ENCODE measurements at places on chromosomes 7 and 10.

GRCh38 chr7:23915236-23915635 is 205.2 kb downstream of the STK31 start:
- no peak for DNase-seq

DNA sequence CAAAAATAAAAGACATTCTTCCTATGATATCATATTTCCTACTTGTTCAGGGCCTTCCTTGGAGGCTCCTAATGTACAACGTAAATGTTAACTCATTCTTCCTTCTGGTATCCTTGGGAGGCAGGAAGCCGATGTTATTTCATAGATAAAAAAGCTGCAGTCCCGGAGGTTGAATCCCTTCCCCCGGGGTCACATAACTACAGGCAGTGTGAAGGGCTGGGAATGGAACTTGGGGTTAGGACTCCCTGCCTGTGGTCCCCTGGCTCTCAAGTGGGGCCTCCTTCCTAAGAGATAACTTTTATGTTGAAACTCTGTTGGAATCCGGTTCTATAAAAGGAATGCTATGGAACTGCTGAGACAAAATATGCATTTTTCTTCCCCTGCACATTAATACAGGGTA is 14.9 kb upstream of the CCDC3 start:
- DNase-seq = no peak

GRCh38 chr10:29811751-29812427 is 177.1 kb upstream of the SVIL start:
- DNase-seq = no peak

DNA sequence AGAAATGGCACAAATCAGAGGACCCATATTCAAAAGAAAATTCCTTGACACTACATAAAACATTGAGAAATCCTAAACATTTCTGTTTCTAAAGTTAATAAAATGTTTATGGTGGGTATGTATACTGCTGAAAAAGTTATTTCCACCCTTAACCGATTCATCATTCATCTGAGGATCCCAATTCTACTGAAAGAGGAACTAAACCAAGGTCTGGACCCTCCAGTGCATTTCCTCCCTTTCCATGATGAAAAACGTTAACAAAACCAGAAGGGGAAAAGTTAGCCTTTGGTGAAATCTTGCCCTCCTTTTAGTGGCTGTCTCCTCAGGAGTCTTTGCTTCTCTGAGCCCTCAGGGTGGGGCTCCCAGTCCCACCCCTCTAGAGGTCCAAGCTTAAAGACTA is 144.5 kb upstream of the ASAH2 start:
- DNase-seq = no peak

GRCh38 chr10:47376522-47377220 is 7.4 kb downstream of the ZNF488 start:
- DNase-seq = no peak

DNA sequence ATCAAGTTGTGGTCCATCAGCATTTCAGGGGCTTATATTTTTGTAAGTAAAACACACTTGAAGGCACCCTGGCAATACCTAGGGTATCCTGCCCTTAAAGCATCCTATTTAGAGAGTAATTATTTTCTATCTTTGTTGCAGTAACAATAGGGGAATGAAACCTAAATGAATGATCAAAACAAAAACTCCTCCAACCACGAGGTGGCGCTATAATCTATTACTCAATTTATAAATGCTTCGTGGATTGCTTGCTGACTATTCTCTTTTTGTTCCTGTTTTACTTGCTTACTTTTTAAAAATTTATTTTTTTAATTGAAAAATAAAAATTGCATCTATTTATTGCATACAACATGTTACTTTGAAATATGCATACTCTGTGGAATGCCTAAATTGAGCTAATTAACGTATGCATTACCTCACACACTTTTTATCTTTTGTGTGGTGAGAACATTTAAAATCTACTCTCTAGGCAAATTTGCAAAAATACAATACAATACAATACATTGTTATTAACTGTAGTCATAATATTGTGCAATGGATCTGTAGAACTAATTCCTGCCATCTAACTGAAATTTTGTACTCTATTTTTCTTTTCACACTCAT is 147.7 kb upstream of the BMPER start:
- DNase-seq = peak; percentile 23

DNA sequence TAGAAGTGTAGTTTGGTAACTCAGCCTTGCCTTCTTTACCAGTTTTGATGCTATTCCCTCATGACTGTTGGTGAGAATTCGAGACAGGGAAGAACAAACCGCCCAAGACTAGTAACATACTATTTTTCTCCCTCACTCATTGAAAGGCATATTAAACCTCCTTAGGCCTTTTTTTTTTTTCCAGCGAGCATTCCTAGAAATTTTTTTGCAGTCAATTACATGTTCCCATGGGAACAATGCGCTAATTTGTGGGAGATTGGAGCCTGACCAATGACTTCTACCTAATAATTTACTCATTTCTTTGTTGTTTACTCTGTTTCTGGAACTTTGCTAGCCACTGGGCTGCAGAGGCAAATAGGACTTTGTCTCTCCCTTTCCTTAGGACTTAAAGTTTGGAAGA is 6.0 kb downstream of the VPS50 start:
- DNase-seq = no peak

GRCh38 chr10:652233-652632 is 37.2 kb downstream of the DIP2C start:
- DNase-seq = no peak

DNA sequence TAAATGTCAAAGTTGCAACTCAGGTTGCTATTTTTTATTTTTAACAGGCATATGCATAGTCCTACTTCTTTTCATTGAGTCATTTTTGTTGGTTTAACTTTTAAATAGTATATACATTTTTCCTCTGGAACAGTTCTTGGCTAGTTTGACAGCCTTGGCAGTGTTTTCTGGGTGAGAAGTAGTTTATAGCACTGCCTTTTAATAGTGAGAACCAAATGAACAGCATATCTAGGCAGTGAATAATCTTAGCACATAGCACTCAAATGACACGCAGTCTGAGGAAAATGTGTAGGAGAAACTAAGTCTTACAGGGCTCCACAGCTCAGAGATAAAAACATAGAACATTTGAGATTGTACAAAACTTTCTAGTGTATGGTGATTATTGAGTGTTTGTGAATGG is 265.5 kb upstream of the POT1 start:
- DNase-seq = no peak

DNA sequence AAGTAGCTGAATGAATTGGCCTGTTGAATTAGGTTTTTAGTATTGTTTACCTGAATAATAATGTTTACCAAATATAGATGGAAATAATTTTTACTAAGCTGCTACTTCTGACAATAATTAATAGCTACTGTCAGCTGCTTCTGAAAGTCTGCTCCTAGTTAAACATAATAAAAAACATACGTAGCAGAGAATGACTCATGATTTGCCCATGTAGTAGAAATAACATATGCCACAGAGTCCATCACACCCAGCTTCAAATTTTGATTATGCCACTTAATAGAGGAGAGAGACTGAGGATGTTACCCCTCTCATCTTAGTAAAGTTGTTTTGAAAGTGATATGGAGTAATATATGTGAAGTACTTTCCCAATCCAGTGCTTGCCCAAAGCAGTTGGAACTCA is 57.6 kb upstream of the MDFIC start:
- DNase-seq = no peak

- no peak for DNase-seq
These were observed 35.8 kb downstream of the DNAJB6 start for GRCh38 chr7:157372300-157373232.

DNA sequence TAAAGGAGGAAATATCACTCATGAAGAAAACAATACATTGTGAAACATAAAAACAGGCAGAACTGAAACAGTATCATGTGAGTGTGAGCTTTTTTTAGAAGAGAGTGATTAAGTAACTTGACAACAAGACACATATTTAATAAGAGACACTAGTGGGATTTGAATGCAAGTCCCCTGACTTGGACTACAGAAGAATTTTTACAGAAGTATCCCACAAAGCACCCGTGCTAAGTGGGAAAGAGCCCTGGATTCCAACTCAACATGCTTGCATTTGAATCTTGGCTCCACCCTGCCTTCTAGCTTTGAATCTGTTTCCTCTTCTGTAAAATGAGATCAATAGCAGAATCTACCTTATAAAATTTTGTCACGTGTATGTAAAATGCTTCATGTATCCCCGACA is 166.2 kb downstream of the ZNF365 start:
- DNase-seq = peak; percentile 89

DNA sequence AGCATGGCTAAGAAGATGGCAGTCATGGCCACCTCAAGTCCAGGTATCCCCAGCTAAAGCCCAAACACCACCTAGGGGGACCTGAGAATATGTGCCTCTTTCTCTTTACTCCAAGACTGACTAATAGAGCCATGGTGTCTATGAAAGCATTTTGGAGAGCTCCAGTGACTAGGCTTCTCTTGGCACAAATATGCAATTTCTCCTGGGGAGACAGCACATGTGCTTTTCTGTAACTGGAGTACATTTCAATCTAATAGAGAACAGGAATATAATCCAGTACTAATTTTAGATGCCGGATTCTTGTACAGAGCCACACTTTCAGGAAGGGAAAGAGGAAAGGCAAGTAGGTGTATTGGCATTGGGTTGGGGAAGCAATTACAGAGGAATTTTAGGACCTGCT is 260.1 kb downstream of the BMPER start:
- no peak for DNase-seq

DNA sequence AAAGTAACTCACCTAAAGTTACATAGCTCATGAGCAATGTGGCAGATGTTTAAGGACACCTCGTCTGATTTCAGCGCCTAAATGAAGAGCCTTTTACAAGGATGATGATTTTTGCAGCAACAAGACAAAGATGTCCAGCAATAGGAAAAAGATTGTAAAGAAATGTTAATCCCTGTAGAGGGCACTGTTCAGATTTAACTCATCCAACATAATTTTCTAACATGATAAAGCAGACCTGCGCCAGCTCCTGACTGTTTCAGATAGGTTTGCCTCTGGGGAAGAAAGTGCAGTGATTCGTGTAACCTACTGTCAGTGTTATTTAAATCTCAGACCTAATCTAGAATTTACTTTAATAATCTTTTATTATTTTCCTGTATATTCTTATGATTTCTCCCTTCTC is 595.2 kb downstream of the AUTS2 start:
- DNase-seq = peak; percentile 3

- DNase-seq = peak; percentile 31
These were observed 10.8 kb downstream of the STAMBPL1 start for GRCh38 chr10:88890681-88891381.

GRCh38 chr7:126803990-126804389 is 448.8 kb downstream of the GRM8 start:
- DNase-seq = no peak

GRCh38 chr10:120983721-120984120 is 132.6 kb downstream of the WDR11 start:
- no peak for DNase-seq

DNA sequence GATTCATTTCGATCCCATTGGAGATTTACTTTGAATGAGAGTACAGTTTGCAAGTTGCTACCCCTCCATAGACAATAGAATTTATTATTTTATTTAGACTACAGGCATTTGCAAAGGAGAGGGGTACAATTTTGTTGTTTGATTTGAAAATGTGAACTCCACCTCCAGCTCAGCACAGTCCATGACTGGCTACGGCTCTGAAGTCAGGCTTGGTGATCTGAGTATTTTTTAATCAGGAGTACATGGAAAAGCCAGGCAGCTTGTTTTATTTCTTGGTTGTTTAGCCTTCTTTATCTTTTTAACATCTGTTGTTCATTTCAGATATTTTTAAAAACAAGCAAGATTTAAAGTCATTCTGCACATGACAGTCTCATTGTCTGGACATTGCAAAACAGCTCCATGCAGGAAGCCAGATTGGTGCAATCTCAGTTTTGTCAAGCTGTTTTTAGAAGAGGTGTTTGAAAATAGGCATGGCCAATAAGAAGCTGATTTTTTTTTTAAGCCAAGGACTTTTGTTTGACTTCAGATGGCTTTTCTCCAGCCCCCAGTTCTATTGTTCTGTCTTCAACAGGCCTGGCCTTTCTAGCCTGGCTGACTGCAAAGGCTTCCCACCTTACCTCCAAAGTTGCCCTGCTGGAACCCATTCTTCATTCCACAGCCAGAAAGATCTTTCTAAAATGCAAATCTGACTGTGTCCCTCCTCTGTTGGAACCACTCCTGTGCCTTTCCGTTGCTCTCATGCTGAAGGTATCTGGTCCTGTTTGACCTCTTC is 12.2 kb downstream of the PLXDC2 start:
- DNase-seq = peak; percentile 84

GRCh38 chr10:78211561-78212051 is 177.9 kb downstream of the RPS24 start:
- DNase-seq = peak; percentile 60

DNA sequence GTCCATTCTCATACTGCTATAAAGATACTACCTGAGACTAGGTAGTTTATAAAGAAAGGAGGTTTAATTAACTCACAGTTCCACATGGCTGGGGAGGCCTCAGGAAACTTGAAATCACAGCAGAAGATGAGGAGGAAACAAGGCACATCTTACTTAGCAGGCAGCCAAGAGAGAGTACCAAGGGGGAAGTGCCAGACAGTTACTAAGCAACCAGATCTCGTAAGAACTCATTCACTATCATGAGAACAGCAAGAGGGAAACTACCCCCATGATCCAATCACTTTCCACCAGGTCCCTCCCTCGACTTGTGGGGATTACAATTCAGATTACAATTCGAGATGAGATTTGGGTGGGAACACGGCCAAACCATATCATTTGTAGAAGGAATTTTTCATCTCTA is 36.3 kb downstream of the NHLRC2 start:
- DNase-seq = peak; percentile 10

DNA sequence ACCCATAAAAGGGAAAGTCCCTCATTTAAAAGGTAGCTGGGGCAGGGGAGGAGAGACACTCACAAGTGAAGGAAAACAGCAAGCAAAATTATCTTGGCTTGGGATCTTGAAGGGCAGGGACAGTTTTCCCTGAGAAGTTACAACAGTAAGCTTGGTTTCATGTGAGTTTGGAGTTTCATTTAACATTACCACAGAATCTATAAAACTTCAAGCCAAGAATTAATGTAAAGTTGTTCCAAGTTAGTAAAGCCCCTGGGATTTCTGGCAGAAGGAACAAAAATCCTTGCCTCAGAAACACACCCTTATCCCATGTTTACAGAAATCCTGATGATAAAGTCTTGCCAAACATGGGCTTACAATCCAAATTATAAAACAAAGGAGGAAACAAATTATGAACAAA is 19.2 kb downstream of the CRPPA start:
- no peak for DNase-seq

DNA sequence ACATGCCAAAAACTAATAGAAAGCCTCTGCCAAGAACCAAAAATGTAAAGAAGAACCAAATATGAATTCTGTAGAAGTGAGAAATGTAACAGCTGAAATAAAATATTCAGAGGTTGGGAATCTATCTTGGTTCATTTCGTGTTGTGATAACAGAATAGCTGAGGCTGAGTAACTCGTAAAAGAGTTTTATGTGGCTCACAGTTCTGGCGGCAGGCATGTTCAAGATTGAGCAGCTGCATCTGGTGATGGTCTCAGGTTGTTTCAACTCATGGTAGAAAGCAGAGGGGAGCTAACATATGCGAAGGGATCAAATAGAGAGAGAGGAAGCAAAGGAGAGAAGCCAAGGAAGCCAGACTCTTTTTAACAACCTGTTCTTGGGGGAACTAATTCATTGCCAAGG is 717.2 kb downstream of the TNS3 start:
- DNase-seq = no peak

GRCh38 chr10:114681542-114681941 is 23.5 kb upstream of the ABLIM1 start:
- no peak for DNase-seq
